ENCODE measurements at places on chromosomes 5 and 9.
A peak's percentile ranks its signal among the peaks of the same experiment; 100 is the strongest.

- DNase-seq: no peak
These were observed 103.5 kb downstream of the NDUFAF2 start for GRCh38 chr5:61048534-61048933.

- no peak for DNase-seq
These were observed 376.0 kb downstream of the ICE1 start for GRCh38 chr5:5798462-5798861.

DNA sequence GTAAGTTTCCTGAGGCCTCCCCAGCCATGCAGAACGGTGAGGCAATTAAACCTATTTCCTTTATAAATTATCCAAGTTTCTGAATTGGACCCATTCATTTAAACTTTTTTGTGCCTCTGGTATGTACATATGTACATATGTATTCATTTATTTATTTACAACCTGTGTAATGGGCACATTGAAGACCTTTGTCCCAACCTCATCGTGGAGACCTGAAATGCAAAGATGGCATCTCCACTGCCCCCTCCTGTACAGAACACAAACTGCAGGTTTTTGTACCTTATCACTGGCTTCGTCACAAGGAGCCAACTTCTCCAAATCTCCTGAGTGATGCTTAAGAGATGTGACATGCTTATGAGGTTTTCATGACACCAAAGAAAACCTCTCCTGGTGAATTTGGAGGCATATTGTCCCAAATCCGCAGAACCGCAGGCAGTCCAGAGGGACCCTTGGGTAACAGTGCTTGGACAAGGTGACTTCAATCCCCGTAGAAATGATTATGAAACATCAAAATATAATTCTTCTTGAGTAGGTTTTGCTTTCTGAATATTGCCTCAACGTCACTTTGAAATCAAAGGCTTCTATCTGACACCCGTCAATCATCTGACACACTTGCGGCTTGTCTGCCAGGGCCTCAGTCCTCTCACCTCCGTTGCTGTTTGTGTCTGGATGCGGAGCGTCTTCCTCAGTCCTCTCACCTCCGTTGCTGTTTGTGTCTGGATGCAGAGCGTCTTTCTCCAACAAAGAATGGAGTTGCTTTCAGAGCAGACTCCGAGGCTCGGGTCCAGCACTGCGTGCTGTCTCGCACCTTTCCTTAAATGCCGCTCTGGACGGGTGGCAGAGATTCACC lies 135.0 kb upstream of the IRX4 start:
- DNase-seq: peak; percentile 30

DNA sequence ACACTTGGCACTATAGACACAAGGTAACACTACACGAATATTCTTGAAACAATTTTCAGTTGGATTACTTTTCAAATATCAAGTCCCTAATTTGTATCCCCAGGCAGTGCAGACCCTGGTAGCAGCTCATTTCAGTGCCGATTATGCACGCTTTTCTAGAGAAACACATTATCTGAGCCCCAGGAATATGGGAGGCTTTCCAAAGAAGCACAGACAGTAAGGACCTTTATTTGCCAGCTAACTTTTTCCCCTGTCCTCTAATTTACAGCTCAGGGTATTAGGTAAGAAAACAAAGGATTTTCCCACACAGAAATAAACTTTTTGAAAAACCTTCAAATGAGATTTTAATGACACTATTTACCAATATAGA lies 852.3 kb upstream of the DMAC1 start:
- DNase-seq: no peak

GRCh38 chr5:134184155-134185135 lies 7.7 kb upstream of the SKP1 start:
- peak; percentile 85 for DNase-seq

DNA sequence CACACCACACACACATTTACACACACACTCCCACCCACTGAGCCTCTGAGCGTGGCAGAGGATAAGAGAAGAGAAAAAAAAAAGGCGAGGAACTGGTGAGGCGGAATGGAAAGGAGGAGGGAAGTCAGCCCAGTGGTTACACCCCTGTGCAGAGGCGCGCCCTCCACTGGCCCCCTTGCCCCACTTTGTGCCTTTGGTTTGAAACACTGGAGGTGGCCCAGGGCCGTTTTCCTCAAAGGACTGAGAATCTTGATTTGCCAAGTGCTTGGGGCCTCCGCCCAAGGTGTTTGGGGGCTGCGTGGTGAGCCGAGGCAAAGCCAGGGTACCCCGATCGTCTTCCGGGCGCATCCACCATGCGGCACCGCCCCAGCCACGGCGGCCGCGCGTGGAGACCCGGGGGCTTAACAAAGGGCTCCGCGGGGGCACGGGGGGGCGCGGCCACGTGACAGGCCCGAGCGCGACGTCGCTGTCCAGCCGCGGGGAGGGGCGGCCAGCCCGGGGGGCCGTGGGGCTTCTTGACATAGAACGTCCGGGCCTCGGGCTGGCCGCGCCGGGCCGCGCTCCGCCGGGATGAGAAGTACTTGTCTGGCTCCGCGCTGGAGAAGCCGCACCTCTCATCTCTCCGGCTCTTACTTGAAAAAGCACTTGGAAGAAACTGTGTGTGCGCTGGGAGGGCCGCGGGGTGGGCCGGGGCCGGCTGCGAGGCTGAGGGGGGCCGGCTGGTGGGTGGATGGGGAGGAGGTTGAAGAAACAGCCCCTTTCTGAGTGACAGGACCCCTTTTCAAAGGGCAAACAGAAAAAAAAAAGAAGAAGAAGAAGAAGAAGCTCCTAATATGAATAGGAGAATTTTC lies 21.0 kb downstream of the NR2F1 start:
- DNase-seq: no peak
